ENCODE measurements at places on chromosomes 4 and X. TPM values are rescaled to one million over a fixed set of nuclear protein-coding genes. Genes with fewer than 3 reads are reported as not detected.

DNA sequence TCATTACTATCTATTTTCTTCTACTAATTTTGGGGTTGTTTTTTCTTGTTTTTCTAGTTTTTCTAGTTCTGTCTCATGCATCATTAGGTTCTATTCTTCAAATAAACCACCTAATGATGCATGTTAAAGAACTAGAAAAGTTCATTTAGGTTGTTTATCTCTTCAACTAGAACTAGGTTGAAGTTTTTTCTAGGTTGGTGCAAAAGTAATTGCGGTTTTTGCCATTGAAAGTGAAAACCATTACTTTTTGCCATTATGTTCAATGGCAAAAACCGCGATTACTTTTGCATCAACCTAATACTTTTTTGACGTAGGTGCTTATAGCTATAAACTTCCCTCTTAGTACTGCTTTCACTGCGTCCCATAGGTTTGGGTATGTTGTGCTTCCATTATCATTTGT is 64.4 kb upstream of the SLC7A3 start:
- no peak overlapping the region for H3K4me3 ChIP-seq
- H3K27me3 ChIP-seq: no peaks in the 10 kb centered on the region
- no peaks in the 10 kb centered on the region for H3K36me3 ChIP-seq
- no peak overlapping the region for H3K27ac ChIP-seq

GRCh38 chr4:57548856-57549255 is 438.7 kb upstream of the IGFBP7 start:
- no peaks in the 10 kb centered on the region for H3K27me3 ChIP-seq
- no peak for DNase-seq
- no peaks in the 10 kb centered on the region for H3K36me3 ChIP-seq
- no peak overlapping the region for H3K27ac ChIP-seq

DNA sequence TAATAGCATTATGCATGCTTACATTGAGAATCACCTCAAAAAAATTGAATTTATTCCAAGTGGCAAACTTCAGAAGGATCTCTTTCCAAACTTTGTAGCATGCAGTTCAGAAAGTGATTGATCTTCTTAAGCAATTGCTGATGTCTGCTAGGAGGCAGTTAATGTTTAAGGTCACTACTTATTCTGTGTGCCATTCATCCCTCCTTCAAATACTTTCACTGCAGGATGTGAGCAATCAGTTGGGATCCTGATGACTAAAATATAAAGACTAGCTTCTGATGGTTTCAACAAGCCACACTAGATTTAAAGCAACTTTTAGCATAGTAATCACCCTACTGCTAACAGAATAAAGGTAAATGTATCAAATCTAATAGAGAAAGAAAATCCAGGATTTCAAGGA is 414.1 kb downstream of the ADGRL3 start:
- H3K4me1 ChIP-seq: no peaks in the 10 kb centered on the region
- H3K36me3 ChIP-seq: no peaks in the 10 kb centered on the region
- no peaks in the 10 kb centered on the region for H3K27me3 ChIP-seq
- no peak overlapping the region for H3K4me3 ChIP-seq

GRCh38 chr4:19455196-19455595 is 796.5 kb upstream of the SLIT2 start:
- H3K27ac ChIP-seq: no peak overlapping the region
- no peaks in the 10 kb centered on the region for H3K36me3 ChIP-seq
- DNase-seq: no peak
- H3K4me1 ChIP-seq: no peaks in the 10 kb centered on the region

GRCh38 chr4:138677748-138678147 is 337.8 kb upstream of the NOCT start:
- H3K4me3 ChIP-seq: no peak overlapping the region
- no peaks in the 10 kb centered on the region for H3K4me1 ChIP-seq
- no peak overlapping the region for H3K27ac ChIP-seq
- DNase-seq: no peak

DNA sequence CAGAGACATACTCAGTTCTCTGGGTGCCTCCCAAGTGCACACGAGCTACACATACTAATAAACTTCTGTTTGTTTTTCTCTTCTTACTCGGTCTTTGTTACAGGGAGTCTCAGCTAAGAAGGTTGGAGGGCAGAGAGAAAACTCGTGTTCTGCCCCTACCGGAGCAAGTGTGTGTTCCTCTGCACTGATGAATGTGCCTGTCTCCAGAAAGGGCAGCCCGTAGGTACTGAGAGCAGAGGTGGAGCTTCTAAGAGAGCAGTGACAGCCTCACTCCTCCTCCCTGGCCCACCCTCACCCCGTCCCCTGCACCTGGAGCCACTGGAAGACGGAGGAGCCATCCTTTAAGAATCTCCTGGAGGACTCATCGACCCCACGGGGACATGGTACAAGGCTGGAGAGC is 67.6 kb downstream of the MTNR1A start:
- DNase-seq: no peak
- no peaks in the 10 kb centered on the region for H3K36me3 ChIP-seq
- H3K27ac ChIP-seq: no peak overlapping the region
- H3K4me3 ChIP-seq: no peak overlapping the region

GRCh38 chr4:37909332-37910090 is 18.6 kb downstream of the TBC1D1 start:
- H3K36me3 ChIP-seq: no peaks in the 10 kb centered on the region
- no peaks in the 10 kb centered on the region for H3K27me3 ChIP-seq

- no peak for DNase-seq
- H3K36me3 ChIP-seq: no peaks in the 10 kb centered on the region
- no peak overlapping the region for H3K4me3 ChIP-seq
- H3K4me1 ChIP-seq: peaks cover 5% of the 10 kb centered on the region
- no peaks in the 10 kb centered on the region for H3K27me3 ChIP-seq
- H3K27ac ChIP-seq: no peak overlapping the region
These were observed 91.0 kb upstream of the TRIM2 start for GRCh38 chr4:153113061-153113837.

GRCh38 chrX:1380672-1381233 is 11.2 kb downstream of the SLC25A6 start:
- no peak overlapping the region for H3K27ac ChIP-seq
- no peak for DNase-seq
- no peaks in the 10 kb centered on the region for H3K27me3 ChIP-seq
- no peaks in the 10 kb centered on the region for H3K4me1 ChIP-seq
- H3K36me3 ChIP-seq: peaks cover 5% of the 10 kb centered on the region
- H3K4me3 ChIP-seq: no peak overlapping the region

DNA sequence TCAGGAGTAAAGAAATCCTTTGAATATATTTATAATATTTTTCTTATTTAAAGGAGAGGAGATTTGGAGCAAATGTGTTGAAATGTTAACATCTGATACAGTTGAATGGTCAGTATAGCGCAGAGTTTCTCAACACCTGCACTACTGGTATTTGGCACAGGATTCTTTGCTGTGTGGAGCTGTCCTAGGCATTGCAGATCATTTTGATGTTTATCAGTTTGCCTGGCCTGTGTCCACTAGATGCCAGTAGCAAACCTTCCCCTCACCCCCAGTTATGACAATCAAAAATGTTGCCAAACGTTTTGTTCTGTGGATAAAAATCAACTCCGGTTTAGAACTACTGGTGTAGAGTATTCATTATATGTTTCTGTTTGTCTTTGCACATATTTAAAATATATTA is 765.3 kb upstream of the SLIT2 start:
- no peaks in the 10 kb centered on the region for H3K4me1 ChIP-seq
- H3K27ac ChIP-seq: no peak overlapping the region
- no peaks in the 10 kb centered on the region for H3K36me3 ChIP-seq

DNA sequence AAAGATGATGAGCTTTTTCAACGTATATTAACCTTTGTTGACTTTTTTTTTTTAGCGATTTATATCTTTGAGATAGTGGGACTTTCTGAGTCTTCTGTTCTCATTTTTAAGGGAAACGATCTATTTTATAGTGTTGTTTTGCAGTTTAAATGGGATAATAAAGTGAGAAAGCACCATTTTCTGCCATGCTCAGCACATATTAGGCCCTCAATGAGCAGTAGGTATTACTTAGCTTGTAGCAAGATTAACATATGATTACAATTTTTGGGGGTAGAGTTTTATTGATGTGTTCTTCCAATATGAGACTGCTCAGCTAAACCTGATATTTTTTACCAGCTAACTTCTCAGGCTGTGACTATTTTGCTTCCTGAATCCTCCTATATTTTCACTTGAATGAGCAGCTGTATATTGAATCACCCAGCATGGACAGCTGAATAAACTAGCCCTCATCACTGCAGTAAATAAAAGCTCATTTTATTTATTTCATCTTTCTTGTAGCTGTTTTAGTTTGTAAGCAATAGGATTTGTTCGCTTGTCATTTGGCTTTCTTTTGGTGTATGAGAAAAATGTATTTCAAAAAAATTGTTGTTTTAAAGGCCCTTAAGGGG is 43.7 kb downstream of the UGT8 start:
- no peaks in the 10 kb centered on the region for H3K36me3 ChIP-seq
- DNase-seq: no peak
- no peak overlapping the region for H3K4me3 ChIP-seq
- H3K4me1 ChIP-seq: no peaks in the 10 kb centered on the region
- H3K27me3 ChIP-seq: no peaks in the 10 kb centered on the region
- no peak overlapping the region for H3K27ac ChIP-seq

DNA sequence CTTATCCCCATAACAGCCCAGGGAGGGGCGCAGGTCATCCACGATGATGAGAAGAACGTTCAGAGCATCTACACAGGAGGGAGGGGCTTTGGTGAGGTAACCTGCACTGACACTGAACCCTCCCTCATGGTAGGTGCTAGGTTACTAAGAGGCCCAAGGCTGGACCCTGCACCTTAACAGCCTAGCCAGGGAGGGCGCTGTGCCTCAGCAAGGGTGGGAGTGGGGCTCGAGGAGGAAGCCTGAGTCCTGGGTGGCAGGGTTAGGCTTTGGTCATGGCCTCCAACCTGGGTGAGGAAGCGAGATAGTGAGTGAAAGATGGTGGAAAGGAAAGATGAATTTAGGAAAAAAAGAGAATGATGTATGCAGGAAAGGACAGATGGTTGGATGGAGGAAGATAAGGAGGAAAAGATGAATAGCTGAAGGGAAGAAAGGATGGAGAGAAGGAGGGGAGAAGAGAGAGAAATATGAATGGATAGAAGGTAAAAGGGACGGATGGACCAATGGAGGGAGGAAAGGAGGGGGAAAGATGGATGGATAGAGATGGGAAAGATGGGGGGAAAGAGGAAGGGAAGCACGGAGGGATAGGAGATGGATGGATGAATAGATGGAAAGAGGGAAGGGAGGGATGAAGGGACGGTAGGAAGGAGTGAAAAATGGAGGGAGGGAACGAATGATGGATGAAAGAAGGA is 736 bp downstream of the IDS start:
- DNase-seq: no peak
- no peaks in the 10 kb centered on the region for H3K36me3 ChIP-seq
- H3K27me3 ChIP-seq: no peaks in the 10 kb centered on the region
- H3K27ac ChIP-seq: peak overlapping the region; percentile 71

- H3K27ac ChIP-seq: no peak overlapping the region
- peak; percentile 20 for DNase-seq
- no peaks in the 10 kb centered on the region for H3K36me3 ChIP-seq
- H3K4me3 ChIP-seq: no peak overlapping the region
- H3K27me3 ChIP-seq: no peaks in the 10 kb centered on the region
These were observed 362.2 kb upstream of the SPANXN4 start for GRCh38 chrX:142663330-142664095.

DNA sequence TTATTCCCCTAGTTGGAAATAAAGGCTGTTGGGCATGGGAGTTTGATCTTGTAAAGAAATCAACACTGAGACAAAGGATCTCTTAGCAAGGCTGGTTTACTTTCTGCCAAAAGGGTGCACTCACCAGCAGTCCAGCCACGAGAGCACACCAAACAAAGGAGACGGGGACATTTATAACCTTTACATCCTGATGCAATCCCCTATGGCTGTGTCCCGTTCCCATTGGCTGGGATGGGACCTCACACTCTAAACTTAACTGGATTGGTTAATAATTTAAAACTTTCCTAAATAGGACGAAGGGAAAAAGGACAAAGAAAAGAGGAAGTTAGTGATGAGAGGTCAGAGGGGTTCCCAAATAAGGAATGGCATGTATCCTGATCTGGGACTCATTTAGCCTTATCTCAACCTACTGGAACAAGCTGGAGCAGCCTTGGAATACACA is 17.9 kb downstream of the METAP1 start:
- H3K36me3 ChIP-seq: no peaks in the 10 kb centered on the region
- no peaks in the 10 kb centered on the region for H3K4me1 ChIP-seq
- no peak overlapping the region for H3K4me3 ChIP-seq
- H3K27me3 ChIP-seq: no peaks in the 10 kb centered on the region
- no peak overlapping the region for H3K27ac ChIP-seq

- H3K27me3 ChIP-seq: peaks cover 10% of the 10 kb centered on the region
- peaks cover 3% of the 10 kb centered on the region for H3K4me1 ChIP-seq
- H3K27ac ChIP-seq: no peak overlapping the region
- no peaks in the 10 kb centered on the region for H3K36me3 ChIP-seq
These were observed 3.7 kb upstream of the JAKMIP1 start for GRCh38 chr4:6204098-6204497.

DNA sequence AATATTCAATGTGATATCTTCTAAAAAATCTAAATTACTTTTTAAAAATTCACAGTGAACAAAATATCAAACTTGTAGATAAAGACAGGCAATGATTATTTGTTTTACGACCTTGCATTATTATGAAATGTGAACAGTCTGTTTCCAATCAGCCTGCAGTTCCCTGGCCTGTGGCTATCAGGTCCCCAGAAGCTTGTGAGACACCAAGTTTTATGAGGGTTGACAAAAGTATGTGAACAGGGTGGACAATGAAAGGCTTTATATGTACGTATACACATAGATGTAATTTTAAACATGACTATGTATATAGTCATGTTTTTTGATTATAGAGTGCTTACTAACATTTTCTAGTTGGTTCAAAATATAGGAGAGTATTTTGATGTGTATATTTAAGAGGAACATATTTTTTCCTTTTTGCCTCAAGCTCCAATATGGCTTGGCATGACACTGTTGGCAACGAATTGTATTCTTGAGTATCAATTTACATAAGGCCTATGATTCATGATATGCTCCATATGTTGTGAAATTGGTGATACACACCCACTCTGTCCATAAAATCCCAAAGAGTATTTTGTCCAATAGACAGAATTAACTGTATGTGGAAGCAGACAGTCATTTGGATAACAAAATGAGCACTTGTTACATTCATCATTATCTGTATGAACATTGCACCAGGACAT is 55.7 kb downstream of the BTC start:
- no peaks in the 10 kb centered on the region for H3K36me3 ChIP-seq
- H3K27ac ChIP-seq: no peak overlapping the region
- H3K4me1 ChIP-seq: no peaks in the 10 kb centered on the region
- no peak overlapping the region for H3K4me3 ChIP-seq
- H3K27me3 ChIP-seq: no peaks in the 10 kb centered on the region

DNA sequence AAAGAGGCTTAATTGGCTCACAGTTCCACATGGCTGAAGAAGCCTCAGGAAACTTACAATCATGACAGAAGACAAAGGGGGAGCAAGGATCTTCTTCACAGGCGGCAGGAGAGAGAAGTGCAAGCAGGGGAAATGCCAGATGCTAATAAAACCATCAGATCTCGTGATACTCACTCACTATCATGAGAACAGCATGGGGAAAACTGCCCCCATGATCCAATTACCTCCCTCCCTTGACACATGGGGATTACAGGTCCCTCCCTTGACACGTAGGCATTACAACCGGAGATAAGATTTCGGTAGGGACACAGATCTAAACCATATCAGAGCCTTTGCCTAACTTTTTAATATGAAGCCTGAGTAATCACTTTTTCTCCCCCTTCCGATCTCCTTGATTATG is 43.7 kb upstream of the MAPK10 start:
- no peaks in the 10 kb centered on the region for H3K36me3 ChIP-seq
- H3K4me1 ChIP-seq: no peaks in the 10 kb centered on the region
- no peaks in the 10 kb centered on the region for H3K27me3 ChIP-seq
- DNase-seq: no peak

GRCh38 chrX:129931411-129932015 is 25.5 kb downstream of the UTP14A start:
- peak overlapping the region; percentile 45 for H3K4me3 ChIP-seq
- no peaks in the 10 kb centered on the region for H3K4me1 ChIP-seq
- peak overlapping the region; percentile 83 for H3K27ac ChIP-seq
- no peaks in the 10 kb centered on the region for H3K27me3 ChIP-seq

PCSK1N gene
- total RNA-seq: 10.1 TPM

FGF13 gene
- total RNA-seq: 2.1 TPM

DTHD1 gene
- 0.08 TPM for total RNA-seq

UPF3B gene
- 10.5 TPM for total RNA-seq

TIMM17B gene
- total RNA-seq: 91.0 TPM

Measured in colonic mucosa (tissue), 4 donors.